Activated CD8-positive, alpha-beta memory T cell treated with anti-CD3 and anti-CD28 coated beads, Interleukin-2, amount 10 ng/mL, durations not matched to agents 7 days and 5 days (primary cell): ENCODE measurements at places on chromosomes 3 and 15. TPM values are rescaled to one million over a fixed set of nuclear protein-coding genes. Genes with fewer than 3 reads are reported as not detected.

Gene CLDN18
- total RNA-seq, result not detected

Gene LNP1
- total RNA-seq, result 2.6 TPM

Gene FAM162A
- 51.3 TPM for total RNA-seq

DNA sequence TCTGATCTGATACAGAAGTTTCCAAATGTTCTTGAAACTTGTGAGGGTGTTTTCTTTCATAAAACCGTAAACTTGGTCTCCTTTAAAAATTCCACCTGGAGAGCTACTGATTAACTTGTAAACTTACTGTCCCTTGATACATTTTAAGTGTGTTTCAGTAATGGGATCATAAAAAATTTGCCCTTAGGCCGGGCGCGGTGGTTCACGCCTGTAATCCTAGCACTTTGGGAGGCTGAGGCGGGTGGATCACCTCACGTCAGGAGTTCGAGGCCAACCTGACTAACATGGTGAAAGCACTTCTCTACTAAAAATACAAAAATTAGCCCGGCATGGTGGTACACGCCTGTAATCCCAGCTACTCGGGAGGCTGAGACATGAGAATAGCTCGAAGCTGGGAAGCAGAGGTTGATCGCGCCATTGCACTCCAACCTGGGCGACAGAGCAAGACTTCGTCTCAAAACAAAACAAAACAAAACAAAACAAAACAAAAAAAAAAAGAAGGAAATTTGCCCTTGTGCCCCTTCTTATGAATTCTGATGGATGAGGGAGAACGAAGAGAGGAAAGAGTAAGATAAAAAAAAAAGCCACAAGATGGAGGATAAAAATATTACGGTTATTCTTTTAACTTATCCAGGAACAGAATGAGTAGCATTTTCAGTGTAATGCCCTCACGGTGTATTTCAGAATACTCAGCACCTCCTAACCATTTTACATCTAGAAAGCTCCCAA, 32.1 kb upstream of the AP4E1 start:
- peaks cover 17% of the 10 kb centered on the region for H3K27me3 ChIP-seq
- peaks cover 49% of the 10 kb centered on the region for H3K4me1 ChIP-seq
- peaks cover 3% of the 10 kb centered on the region for H3K36me3 ChIP-seq
- H3K27ac ChIP-seq, result peak overlapping the region; percentile 84
- DNase-seq, result no peak

DNA sequence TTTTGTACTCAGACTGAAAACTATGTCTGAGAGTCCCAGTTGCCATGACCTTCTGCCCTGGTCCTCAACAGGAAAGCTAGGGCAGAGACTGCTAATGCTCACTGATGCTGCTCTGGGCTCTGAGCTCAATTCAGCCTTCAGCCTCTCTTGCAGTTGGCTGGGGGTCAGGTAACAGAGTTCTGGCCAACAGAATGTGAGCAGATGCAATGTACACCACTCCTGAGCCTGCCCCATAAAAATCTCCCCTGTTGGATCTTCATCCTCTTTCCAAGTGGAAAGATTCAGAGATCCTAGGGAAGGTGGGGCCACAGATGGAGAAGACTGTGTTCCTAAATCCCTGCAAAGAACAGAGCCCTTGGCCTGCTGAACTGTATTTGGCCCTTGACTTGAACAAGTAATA, 87.8 kb downstream of the PDZRN3 start:
- no peak overlapping the region for H3K27ac ChIP-seq
- no peaks in the 10 kb centered on the region for H3K27me3 ChIP-seq
- no peak overlapping the region for H3K4me3 ChIP-seq
- no peaks in the 10 kb centered on the region for H3K36me3 ChIP-seq
- DNase-seq, result no peak

DNA sequence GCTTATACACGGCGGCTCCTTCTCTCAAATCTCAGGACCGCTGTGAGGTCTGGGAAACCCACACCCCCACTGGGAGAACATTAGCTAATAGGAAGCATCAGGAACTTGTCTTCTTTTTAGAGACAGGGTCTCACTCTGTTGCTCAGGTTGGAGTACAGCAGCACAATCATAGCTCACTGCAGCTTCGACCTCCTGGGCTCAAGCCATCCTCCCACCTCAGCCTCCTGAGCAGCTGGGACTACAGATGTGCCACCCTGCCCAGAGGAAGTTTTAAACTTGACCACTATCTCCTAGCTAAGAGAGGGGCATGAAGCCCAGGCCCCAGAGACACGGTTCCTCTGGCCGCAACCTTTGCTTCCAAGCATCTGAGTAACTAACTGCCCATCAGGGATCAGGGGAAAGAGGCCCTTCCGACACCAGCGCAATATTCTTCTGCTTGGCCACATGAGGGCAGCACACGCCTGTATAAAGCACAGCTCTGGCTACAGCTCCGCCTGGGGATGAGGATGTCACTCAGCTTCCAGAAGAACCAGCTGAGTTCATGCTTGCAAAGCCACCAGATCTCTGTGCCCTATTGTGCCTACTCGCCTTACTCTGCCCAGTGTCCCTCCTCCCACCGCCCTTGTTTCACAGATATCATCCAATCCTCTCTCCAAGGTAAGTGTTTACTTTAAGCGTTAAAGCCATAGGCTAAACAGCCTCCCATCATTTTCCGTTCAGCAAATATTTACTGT, 57.6 kb upstream of the SLC6A11 start:
- H3K4me1 ChIP-seq, result peaks cover 10% of the 10 kb centered on the region
- no peak overlapping the region for H3K4me3 ChIP-seq
- H3K27me3 ChIP-seq, result peaks cover 34% of the 10 kb centered on the region
- no peaks in the 10 kb centered on the region for H3K36me3 ChIP-seq

- H3K36me3 ChIP-seq, result no peaks in the 10 kb centered on the region
- no peak overlapping the region for H3K4me3 ChIP-seq
- no peak for DNase-seq
- no peaks in the 10 kb centered on the region for H3K4me1 ChIP-seq
These were observed 72.1 kb upstream of the ATP2B2 start for GRCh38 chr3:10577486-10577885.

GRCh38 chr3:172517859-172518466, 5.3 kb downstream of the TNFSF10 start:
- peak overlapping the region; percentile 95 for H3K4me3 ChIP-seq
- DNase-seq, result peak; percentile 84
- H3K36me3 ChIP-seq, result peaks cover 92% of the 10 kb centered on the region
- H3K27me3 ChIP-seq, result no peaks in the 10 kb centered on the region
- peak overlapping the region; percentile 86 for H3K27ac ChIP-seq

DNA sequence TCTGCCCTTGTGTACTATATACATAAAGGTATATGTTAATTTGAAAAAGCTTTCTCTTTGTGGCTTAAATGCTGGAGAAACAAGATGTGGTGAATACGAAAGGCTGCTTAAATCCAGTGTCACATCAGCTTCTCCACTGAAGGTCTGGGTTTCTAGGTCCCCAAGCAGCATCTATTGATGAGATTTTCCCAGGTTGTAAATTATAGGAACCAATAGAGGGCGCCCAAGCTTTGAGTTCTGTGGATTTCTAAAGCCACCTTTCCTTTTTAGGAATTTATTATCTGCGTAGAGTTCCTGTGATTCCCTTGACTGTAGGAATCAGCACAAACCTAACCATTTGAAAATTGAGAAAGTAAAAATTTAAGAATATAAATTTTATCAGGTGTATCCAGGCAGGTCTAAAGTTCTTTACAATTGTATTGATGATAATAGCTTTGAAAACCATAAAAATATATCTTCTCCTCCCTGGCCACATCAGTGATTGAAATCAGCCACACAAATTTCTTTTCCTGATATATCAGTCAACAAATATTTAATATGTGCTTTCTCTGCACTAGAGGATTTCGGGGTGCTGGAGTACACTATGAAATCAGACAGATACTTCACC, 88.3 kb upstream of the ADAMTSL3 start:
- no peak for DNase-seq
- H3K27me3 ChIP-seq, result no peaks in the 10 kb centered on the region
- no peak overlapping the region for H3K4me3 ChIP-seq
- H3K27ac ChIP-seq, result no peak overlapping the region
- H3K36me3 ChIP-seq, result no peaks in the 10 kb centered on the region

- H3K36me3 ChIP-seq, result peaks cover 2% of the 10 kb centered on the region
- no peak for DNase-seq
- no peak overlapping the region for H3K27ac ChIP-seq
- H3K4me3 ChIP-seq, result no peak overlapping the region
- H3K4me1 ChIP-seq, result no peaks in the 10 kb centered on the region
These were observed 35.6 kb downstream of the ALCAM start for GRCh38 chr3:105402287-105402801.
